GM03348 (cell line): ENCODE measurements at places on chromosomes 7 and 10.

- no peak for DNase-seq
These were observed 35.6 kb downstream of the VIPR2 start for GRCh38 chr7:159108941-159109652.

DNA sequence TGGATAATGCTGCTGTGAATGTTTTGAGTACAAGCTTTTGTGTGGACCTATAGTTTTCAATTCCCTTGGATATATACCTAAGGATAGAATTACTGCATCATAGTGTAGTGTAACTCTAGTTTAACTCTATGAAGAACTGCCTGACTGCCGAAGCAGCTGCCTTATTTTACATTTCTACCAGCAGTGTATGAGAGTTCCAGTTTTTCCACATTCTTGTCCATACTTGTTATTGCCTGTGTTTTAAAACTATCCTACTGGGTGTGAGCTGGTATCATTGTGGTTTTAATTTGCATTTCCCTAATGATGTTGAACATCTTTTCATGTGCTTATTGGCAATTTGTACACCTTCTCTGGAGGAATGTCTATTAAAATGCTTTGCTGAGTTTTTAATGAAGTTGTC is 15.7 kb downstream of the SEPTIN7 start:
- no peak for DNase-seq

DNA sequence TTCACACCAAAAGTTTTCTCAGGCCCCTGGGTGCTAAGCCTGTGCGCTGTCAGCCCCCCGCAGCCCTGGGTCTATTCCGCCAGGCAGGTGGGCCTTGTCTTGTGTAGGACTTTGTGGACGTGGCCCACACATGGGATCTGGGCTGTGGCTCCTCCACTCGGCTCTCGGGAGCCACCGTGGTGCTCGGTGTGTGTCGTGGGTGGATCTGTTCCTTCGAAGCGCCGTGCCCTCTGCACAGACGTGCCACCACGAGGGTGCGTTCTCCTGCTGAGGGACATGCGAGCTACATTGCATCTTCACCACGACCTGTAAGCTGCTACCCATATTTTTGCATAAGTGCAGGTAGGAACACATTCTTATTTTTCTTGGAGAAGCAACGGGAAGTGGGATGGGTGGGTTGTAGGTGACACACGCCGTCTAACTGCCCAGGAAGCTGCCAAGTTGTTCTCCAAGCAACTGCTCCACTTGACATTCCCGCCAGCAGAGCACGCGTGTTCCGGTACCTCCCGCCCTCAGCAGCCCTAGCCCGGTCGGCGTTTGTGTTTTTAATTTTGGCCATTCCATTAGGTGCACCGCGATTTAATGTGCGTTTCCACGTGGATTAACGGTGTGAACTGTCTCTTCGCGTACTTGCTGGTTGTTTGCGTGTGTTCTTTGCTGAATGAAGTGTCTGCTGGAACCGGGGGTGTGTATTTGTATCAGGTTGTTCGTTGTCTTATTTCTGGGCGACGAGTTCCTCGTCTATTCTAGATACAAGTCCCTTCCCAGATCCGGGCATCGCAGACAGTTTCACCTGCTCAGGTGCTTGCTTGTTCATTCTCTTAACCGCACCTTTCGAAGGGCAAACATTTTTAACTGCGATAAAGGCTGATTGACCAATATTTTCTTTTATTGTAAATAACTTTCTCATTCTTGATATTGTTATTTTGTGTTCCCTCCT is 47.4 kb upstream of the CFAP46 start:
- DNase-seq = no peak

GRCh38 chr7:101943889-101944600 is 126.6 kb downstream of the CUX1 start:
- DNase-seq = no peak

DNA sequence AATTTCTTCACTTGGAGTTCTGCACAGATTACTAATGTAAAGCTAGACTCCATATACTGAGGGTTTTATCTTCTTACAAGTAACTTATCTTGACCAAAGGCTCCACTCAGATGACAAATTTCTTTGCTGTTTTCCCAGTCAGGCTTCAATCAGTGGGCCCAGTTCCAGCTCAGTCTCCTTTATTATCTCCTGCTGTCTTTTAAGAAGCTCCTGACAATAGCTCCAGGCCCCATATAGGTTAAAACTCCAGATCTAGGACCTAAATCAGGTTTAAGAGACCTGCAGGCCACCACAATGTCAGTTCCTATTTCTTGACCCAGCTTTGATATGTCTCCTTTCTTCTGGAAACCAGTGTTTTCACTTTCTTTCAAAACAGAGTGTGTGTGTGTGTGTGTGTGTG is 165.2 kb downstream of the RELN start:
- no peak for DNase-seq
